ENCODE measurements at places on chromosomes 6 and 20.
A peak's percentile ranks its signal among the peaks of the same experiment; 100 is the strongest.

DNA sequence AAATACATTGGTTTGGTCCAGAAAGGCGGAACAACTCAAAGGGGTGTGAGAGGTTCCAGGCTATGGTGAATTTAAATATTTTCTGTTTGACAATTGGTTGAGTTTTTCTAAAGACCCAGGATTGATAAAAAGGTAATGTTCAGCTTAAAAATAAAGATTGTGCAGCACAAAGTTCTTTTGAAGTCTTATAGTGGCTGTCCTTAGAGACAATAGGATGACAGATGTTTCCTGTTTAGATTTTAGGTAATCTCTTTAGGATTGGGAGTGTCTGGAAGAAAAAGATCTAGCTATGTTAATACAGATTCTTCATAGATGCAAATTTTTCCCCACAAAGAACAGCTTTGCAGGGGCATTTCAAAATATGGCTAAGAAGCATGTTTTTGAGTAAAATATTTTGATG lies 119.7 kb downstream of the GRIK2 start:
- DNase-seq = no peak

DNA sequence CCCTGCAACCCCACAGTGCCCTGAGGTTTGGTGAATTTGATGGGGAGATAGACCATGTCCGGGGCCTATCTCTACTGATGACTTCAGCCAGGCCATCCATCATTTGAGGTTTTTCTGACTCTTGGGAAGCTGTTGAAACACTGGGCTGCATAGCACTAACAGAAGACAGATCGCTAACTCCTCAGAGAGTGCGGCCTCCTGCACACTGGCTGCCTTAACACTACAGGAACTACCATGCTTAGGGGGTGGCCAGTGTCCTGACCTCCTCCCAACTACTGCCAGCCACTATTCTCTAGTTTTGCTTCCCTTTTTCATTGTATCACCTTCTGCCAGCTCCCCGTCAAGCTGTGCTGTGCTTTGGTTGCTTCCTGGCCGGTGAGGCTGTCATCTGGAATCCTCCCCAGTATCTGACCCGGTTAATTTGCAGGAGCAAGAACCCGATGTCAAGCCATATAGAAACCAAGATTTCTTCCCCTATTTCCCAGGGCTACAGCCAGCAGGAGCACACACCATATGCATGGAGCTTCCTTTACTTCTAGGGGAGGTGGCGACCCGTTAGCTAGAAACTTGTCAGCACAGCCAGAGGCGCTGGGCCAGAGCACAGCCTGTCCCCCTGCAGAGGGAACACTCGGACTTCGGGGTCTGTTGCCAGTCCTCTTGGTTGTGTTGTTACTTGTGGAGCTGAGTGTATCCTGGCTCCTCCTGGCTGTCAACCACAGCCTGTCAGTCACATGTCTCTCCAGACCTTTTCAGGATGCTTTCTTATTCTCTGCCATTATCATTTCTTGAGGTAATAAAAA lies 57.3 kb upstream of the TRAF3IP2 start:
- DNase-seq = no peak

DNA sequence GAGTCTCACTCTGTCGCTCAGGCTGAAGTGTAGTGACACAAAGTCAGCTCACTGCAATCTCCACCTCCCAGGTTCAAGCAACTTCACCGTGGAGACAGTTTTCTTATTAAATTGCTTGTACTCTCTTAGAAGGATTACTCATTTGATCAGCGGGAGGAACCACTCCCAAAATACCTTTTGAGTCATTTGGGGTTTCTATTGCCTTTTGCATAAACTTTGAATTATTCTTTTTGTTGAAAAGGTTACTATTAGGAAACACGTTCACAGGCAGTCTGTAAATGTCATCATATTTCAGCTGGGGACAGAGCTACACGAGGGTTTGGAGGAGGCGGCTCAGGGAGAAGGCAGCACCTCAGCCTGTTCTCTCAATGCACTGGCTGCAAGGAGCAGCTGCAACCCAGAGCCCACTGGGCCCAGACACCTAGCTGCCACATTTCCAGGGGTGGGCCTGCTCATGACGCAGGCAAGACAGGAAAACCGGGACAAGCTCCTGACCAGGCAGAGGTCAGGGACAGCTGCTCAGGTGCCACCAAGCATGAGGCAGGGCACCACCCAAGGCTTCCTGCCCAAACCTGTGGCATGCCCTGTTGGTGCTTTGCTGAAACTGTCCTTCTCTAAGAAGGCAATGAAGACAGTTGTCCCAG lies 205.9 kb downstream of the BMP7 start:
- DNase-seq = no peak

DNA sequence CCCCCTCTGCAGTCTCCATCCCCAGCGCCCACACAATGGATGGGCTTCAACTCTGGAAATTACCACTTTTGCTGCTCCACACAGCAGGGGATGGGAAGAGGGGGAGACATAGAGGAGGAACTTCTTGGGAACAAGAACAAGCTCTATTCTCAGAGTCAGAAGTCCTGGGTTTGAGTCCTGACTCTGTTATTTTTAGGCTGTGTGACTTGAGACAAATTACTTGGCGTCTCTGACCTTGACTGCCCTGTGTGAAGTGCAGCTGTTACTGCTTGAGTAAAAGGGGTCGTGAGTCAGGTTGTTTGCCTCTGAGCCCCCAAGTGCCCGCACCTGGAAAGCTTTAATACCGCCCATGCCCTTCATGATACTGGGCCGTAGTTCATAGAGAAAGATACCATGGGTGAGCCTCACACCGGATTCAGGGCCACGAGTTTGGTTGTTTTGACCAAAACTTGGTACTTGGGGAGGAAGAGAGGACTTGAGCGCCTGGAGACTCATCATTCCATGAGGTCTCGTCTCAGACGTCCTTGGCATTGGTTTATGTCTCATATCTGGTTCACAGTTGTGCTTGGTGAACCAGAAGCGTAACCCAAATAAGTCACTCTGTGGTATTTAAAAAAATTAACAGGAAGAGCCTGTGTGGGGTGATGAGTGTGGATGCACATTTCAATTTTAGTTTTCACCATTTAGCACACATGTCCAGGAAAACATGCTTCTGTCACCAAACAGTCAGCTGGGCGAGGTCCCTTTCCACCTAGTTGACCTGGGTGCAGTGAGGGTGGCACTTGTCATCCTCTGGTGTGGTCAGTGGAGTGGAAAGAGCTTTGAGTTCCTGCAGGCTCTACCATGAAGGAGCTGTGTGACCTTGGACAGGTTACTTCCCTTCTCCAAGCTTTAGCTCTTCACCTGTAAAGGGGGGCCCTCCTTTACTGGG lies 75.6 kb downstream of the CDC5L start:
- DNase-seq = no peak

DNA sequence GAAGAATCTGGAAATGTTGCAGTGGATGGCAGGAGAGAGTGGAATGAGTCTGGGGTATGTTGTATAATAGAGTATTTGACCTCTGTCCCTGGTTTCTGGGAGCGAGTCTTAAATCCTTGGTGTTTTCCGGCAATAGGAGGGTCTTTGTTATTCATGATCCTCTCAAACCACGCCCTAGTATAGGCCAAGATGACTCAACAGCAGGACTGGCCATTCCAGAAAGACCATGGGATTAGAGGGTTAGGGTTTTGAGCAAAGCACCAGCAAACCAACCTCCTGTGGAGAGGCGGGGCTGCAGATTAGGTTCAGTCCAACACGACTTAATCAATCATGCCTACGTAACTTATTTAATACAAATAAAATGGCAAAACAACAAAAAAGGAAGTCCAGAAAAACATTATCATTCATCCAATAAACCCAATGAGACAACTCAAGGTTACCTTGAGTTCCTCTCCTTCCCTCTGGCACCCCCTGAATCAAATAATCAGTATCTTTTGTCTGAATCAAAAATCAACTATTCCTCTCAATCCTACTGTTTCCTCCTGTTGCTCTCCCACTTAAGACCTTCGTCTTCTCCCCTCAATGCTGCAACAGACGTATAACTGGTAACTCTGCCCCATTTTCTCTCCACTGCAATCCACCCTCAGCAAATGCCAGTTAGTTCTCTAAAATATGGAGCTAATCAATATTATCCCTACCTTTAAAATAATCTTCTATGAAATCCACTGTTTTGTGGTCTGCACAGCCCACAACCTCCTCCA lies 15.5 kb downstream of the HUS1B start:
- no peak for DNase-seq

DNA sequence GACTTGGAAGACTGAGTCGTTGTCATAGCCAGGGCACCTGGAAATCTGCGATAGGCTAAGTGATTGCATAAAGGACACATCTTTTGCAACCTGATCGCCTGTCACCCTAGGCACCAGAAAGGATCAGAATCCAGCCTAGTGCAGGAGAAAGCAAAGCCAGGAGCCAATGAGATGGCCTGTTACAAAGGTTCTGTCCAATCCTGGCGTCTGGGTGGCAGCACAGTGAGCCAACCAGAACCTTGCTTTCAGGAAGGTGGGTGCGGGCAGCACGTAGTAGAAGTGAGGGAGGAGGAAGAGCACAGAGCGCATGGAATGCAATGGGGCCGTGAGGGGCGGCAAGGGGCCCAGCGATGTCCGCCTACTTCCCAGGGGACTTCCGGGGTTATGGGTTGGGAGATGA lies 120.4 kb upstream of the GGTLC1 start:
- no peak for DNase-seq

- peak; percentile 89 for DNase-seq
Observed at GRCh38 chr6:44489910-44490604, 102.6 kb downstream of the CDC5L start.

DNA sequence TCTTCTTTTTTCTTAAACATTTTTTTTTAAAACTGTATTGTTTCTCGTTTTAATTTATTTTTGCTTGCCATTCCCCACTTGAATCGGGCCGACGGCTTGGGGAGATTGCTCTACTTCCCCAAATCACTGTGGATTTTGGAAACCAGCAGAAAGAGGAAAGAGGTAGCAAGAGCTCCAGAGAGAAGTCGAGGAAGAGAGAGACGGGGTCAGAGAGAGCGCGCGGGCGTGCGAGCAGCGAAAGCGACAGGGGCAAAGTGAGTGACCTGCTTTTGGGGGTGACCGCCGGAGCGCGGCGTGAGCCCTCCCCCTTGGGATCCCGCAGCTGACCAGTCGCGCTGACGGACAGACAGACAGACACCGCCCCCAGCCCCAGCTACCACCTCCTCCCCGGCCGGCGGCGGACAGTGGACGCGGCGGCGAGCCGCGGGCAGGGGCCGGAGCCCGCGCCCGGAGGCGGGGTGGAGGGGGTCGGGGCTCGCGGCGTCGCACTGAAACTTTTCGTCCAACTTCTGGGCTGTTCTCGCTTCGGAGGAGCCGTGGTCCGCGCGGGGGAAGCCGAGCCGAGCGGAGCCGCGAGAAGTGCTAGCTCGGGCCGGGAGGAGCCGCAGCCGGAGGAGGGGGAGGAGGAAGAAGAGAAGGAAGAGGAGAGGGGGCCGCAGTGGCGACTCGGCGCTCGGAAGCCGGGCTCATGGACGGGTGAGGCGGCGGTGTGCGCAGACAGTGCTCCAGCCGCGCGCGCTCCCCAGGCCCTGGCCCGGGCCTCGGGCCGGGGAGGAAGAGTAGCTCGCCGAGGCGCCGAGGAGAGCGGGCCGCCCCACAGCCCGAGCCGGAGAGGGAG lies 580 bp downstream of the VEGFA start:
- DNase-seq = peak; percentile 39

DNA sequence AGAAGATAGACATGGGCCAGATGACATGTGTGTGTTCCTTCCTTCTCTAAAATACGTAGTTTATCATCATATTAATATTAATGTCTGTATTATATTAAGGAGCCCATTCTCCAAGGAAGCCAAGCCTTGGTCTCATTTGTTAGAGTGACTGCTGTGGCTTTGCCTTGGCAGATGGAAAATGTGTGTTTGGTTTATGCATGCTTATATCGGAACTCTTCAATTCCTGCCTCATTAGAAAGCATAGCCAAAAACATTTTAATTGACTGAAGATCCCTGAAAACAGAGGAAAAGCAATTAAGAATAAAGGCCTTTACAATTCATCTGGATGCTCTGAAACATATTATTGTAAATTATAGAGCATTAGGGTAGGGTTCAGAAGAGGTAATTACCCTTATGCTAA lies 106.4 kb downstream of the COL9A1 start:
- no peak for DNase-seq

DNA sequence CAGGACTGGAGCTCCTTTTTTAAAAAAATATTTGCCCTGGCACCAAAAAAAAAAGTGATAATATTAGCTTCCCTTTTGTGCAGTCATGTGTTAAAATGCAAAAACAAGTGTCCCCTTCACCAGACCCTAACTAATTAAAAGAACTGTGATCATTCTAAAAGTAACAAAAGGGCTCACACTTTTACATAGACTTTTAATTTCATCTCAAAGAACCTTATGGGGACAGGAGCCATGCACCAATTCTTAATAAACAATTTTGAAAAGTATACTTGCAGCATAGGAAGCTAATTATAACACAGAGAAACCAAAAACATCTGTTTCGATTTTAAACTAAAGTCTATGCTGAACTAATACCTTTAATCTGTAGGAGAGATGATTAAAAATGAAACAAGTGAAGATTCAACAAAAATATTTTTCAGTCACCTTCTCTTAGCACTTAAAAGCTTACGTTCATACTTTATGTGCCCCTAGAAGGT lies 17.3 kb downstream of the STX7 start:
- DNase-seq = no peak

DNA sequence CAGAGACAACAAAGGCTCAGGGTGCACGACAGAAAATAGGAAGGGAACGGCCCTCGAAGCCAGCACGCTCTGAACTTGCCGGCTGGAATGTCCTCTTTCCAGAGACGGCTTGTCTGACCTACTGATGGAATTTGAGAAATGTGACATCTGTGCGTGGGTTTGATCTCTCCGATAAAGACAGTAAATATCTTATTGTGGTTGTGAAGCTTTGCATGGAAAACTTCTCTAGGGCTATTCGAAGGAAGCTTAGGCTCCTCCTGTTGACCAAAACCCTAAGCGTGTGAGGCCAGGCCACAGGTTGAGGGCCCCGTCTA lies 247.3 kb downstream of the ZNF217 start:
- DNase-seq = no peak

DNA sequence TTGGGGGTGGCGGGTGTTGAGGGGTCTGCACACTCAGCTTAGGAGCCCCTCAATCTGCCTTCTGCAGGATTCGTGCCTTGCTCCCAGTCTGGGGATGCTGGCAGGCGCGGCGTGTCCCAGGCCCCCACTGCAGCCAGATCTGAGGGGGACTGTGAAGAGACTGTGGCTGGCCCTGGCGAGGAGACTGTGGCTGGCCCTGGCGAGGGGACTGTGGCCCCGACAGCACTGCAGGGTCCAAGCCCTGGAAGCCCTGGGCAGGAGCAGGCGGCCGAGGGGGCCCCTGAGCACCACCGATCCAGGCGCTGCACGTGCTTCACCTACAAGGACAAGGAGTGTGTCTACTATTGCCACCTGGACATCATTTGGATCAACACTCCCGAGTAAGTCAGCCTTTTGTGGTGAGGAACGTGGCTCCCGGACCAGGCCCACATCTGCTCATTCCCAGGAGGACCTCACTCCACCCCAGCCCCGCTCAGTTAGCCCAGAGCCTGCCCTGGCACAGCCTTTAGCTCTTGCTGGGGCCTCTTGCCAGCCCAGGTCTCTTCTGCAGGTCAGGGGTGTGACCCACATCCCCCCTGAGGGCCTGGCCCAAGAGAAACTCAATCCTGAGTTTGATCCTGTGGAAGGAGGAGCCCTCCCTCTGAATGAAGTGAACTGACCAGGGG lies 1.1 kb downstream of the EDN3 start:
- no peak for DNase-seq

Measured in AG09319 (cell line).